ENCODE measurements at places on chromosomes 5 and 9.

GRCh38 chr9:82588301-82589180, 474.4 kb downstream of the RASEF start:
- no peak for DNase-seq

DNA sequence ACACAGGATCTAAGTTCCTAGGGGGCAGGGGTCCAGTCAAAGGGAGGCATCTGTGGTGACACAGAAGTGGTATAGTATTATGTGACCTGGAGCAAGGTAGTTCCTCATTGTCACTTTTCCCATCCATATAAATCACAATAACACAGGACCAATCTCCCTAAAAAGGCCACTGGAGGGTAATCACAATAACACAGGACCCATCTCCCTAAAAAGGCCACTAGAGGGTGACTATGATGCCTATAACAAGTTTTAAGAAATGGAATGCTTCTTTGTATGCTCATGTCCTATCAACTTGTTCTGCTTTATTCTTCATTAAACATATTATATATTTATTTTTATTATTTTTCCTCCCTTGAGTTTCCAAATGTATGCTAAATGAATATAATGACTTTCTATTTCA, 254.6 kb downstream of the ASTN2 start:
- no peak for DNase-seq

- no peak for DNase-seq
Measured at GRCh38 chr5:137174196-137174595, 324.9 kb downstream of the SPOCK1 start.

DNA sequence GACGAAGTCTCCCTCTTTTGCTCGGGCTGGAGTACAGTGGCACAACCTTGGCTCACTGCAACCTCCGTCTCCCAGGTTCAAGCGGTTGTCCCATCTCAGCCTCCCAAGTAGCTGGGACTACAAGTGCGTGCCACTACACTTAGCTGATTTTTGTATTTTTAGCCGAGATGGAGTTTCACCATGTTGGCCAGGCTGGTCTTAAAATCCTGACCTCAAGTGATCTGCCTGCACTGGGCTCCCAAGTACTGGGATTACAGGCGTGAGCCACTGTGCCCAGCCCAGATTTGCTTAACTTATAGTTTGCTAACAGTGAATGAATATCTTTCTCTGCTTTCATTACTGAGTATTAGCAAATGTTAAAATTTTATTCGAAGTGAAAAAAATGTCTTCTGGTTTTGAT, 84.3 kb downstream of the VPS13A start:
- DNase-seq = no peak

- DNase-seq = no peak
Measured at GRCh38 chr9:7236186-7236585, 478.4 kb downstream of the KDM4C start.

DNA sequence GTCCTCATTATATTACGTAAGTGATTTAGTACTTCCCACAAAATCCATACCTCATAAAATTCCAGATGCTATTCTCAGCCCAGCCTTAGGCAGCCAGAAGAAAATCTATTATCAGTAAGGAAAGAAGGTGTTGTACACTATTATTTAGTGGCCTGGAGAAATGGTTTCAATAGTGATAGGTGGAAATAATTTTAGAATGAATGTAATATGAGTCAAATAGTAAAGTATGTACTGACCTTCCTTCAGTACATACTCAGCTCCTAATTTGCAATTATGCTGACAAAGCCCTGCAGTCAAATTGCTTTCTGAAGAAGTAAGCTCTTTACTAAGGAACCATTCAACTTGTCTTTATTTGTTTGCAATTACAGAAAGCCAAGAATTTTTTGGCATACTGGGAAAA, 409.2 kb downstream of the HTR1A start:
- no peak for DNase-seq

DNA sequence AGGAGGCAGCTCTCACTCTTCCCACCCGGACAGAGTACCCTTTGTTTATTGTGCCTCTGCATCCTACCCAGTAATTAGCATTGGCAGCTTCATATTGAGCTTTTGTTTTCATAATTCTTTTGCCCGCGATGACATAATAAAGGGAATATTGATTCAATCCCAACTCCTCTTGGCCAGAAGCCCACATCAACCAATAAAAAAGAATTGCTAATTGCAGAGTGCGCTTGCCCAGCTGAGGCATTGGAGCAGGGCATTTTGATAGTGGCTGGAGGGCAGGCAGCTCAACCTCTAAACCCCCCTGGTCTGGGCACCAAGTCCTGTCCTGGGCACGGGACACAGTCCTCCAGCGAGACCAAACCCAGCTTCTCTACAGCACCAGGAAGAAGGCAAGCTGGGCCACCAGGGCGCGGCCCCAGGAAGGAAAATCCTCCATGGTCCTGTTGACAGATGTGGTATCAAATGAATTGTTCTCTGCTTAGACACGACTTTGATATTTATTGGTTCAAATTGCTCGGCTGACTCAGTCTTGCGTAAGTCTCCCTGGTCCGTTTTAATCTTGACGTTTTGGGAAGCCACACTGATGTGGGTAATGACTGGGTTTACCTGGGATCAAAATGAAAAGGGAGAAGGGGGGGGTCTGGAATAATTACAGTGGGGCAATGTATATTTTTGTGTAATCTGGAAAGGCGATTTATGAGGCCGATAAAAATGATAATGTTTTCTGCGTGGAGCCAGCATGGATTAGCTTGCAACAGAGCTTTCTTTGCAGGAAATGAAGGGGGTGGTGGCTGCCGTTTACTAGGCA, 220.7 kb upstream of the MSX2 start:
- DNase-seq = peak; percentile 56

GRCh38 chr5:173435447-173435846, 107.2 kb upstream of the STC2 start:
- DNase-seq = no peak

DNA sequence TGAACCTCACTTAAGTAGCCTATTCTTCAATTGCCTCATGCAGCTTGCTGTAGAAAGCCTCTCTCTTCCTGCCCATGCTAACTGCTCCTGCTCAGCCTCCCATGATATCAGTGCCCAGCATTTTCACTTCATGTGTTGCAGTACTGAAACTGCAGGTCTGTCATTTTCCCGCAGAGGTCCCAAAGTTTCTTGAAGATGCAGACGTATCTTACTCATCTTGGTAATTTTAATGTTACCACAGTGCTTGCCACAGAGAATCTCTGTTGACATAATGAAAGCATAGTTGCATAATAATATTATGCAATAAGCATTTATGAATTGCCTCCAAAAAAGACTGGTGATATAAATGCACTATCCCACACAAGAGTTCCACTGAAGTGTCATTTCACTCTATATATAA, 561.1 kb upstream of the DAP start:
- no peak for DNase-seq

- no peak for DNase-seq
Measured at GRCh38 chr9:134034215-134035040, 9.1 kb downstream of the BRD3OS start.

GRCh38 chr9:119802133-119802532, 432.9 kb upstream of the BRINP1 start:
- no peak for DNase-seq

DNA sequence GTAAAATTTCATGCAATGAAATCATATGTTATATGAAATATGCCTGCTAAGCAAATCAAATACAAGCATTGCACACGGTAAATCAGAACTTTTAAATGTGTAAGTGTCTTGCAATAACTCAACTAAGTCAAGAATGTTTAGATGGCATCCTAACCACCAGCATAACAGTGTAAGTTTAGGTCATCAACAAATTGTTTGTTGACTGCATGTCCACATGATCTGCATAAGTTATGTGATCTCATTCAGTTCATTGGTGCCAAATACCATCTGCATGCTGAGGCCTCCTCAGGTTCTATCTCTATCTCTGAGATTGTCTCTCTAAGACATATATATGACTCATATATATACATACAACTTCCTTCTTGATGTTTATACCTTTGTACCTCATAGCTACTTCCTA, 159.6 kb upstream of the STK32A start:
- no peak for DNase-seq

GRCh38 chr5:57662991-57663390, 180.4 kb upstream of the ACTBL2 start:
- no peak for DNase-seq

DNA sequence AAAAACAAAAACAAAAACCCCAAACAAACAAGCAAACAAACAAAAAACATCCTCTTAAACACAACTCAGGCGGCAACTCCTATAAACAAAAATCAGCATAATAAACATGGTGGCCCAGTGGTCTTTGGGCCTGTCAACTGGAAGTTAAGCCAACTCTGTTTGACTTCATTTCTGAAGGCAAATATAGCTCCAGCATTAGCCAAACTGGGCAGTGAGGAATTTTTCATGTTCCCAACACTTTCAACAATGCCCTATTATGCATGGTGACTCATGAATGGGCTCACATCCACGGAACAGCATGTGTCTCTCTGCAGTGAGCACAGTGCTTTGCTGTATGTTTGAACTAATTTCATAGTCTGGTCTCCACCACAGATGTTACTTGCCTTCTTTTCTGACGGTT, 143.9 kb upstream of the STC2 start:
- no peak for DNase-seq

- no peak for DNase-seq
Measured at GRCh38 chr5:130720355-130720754, 444.7 kb downstream of the HINT1 start.

- no peak for DNase-seq
Measured at GRCh38 chr9:94563548-94563947, 8.7 kb downstream of the PCAT7 start.

DNA sequence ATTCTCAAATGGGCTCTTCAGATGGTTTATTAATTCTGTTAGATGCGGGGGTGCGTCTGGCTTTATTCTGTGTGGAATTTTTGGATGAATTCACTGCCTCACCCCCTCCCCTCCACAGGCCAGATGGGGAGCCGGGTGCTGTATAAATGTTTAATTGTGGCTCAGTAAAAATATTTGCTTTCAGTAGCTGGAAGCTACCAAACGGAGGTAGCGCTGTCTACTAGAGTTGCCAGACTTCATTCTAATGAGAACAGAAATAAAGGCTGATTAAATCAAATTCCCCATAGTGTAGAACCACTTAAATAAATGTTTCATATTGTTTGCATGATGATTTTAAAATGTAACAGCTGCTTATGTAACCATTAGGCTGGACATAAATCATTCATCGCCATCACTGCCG, 34.5 kb upstream of the KCNMB1 start:
- no peak for DNase-seq

- DNase-seq = no peak
Measured at GRCh38 chr5:56814361-56814962, 887 bp upstream of the MAP3K1 start.

GRCh38 chr5:126921241-126922091, 108.9 kb downstream of the MARCHF3 start:
- DNase-seq = no peak

GRCh38 chr5:16454686-16455085, 10.9 kb downstream of the ZNF622 start:
- DNase-seq = no peak

DNA sequence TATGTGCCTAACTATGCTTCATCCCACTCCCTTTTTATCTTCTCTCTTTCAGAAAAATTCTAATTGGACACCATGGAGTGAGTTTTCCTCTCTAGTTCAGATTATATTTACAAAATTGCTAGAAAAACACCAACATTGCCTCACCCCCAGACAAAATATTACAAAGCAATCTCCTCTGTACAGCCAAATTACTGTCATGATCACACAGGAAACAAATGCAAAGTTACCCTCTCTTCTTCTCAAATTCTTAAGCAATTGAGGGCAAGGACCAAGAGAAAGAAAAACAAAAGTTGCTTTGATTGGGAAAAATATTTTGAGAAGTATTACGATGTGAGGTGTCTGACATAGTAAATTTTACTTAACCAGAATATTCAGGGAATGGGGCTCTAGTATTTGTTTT, 30.8 kb upstream of the ABCA1 start:
- no peak for DNase-seq

DNA sequence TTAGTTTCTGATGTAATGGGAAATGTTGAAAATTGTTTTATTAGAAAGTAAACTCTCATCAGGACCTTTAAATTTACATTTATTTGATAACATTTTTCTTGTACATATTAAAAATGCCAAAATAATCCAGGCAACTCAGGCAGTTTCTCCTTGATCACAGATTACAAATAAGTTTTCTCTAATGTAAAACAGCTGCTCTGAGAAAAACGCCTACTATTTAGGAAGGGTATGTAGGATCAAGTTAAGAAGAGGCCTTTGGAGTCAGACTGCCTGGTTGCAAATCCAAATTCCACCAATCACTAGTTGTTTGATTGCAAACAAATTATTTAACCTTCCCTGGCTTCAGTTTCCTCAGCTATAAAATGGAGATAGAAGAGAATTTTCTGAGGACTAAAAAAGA, 610.8 kb downstream of the PDE4D start:
- DNase-seq = no peak

- DNase-seq = no peak
Measured at GRCh38 chr9:137158625-137159024, 11.2 kb downstream of the LRRC26 start.

DNA sequence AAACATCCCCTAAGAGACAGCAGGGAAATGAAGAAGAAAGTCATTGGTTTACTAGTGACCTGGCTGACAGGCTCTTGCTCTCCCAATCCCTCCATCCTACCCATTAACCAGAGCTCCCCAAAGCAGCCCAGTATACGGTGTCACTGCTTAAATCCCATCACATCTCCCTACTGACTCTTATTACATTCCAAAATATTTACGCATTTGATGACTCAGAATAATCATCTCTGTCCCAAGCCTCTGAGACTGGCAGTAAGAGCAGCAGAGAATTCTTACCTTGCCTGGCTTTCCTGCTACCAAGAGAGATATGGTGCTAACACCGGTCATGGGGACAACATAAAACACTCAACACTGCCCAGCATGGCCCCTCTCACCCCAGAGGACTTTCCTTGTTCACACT, 20.2 kb upstream of the WHRN start:
- DNase-seq = no peak

DNA sequence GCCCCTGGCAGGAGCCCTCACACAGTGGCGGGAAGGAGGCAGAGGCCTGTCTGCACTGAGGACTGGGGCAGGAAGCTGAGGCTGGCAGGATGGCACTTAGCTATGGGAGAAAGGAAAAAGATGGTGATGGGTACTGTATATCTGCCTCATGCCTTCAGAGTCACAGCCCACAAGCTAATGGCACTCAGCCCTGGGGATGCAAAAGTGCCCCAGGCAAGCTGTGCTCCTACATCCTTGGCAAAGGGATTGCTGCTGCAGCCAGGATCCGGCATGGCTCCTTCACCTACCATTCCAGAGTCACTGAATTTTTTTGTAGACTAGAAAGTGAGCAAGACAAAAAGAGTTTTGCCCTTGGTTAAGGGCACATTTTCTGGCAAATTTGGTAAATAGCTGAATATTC, 8.7 kb downstream of the ACSL6 start:
- no peak for DNase-seq

GRCh38 chr5:139757727-139758509, 37.7 kb upstream of the PSD2 start:
- DNase-seq = no peak

Measured in NCI-H1930 (cell line).